ENCODE measurements at places on chromosomes 4 and X.
A peak's percentile ranks its signal among the peaks of the same experiment; 100 is the strongest.

DNA sequence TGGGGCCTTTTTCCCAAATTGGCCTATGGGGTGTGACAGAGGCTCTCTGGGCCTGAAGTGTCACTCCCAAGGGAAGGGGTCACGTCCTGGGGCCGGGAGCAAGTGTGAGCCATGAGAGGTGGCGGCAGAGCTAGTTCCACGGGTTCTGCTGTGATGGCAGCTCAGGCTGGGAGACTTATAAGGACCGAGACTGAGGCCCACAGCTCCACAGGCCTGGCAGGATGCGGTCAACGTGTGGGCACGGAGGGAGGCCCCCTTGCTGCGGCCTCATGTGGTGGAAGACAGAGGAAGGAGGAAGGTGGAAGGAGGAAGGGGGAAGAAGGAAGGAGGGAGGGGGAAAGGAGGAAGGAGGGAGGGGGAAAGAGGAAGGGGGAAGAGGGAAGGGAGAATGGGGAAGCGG lies 7.2 kb upstream of the CPLX1 start:
- DNase-seq, result no peak

- DNase-seq, result no peak
Observed at GRCh38 chr4:122710434-122711308, 21.8 kb upstream of the BBS12 start.

GRCh38 chr4:138307319-138307718 lies 65.2 kb upstream of the SLC7A11 start:
- DNase-seq, result no peak

DNA sequence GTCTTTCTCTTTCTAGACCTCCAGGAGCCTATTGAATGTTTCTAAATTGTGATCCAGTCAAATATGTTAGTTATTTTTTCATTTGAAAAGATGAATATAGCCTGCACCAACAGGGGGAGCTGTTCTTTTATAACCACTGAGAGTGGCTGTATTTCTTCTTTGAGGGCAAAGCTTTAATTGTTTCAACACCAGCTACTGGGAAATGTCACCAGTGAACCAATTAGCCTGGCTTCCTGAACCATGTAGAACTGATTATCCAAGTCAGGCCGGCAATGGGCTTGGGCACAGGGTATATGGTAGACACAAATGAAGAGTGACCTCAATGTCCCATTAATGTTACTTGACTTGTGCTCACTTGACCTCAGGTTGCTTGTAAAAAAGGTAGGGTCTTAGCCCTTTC lies 4.8 kb upstream of the DAPP1 start:
- no peak for DNase-seq

- DNase-seq, result no peak
Observed at GRCh38 chr4:54548831-54549460, 108.8 kb upstream of the KIT start.

DNA sequence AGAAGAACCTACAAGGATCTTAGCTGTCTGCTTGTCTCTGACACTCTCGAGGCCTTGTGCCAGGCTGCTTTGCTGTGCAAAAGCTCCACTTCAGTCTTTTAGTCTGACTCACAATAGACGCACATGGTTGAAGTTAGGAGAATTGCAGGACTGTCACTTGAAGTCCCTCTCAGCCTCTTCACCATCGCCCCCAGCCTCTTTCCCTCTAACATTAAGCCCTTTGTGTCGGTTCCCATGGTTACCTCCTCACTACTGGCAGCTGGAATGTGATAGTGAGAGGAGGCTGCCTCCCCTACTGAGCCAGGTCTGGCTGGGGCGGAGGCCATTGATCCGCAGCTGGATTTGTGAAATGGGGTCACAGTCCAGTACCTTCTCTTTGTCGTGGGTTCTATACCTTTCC lies 201.8 kb downstream of the SOWAHB start:
- DNase-seq, result no peak

DNA sequence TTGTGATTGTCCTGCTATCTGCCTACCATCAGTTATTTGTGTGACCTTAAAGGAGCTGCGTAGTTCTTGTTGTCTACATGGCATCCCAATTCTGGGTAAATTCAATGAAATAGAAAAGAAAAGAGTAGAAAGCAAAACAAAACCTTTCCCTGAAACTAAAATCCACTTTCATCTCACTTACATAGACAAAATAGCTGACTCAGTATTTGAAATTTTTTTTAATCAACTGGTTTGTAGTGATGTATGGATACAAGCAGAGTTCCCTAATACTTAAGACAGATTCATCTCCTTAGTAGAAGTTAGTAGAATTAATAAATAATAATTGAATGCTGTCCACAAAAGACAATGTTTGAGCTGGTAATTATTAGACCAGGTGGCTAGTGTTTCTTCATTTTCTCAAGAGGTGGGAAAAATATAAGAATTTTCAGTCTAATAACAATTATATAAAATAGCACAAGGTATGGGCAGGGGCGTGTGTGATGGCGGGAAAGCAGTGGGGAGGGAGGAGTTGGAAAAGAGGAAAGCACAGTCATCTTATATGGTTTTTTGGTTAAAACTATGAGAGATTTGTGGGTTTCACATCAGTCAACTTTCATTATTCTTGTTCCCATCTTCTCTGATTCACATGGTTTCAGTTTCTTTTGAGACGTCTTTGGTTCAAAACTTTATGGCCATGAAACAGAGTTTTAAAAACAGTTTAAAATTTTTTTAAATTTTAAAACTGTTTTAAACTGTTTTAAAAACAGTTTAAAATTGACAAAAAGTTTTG lies 275.2 kb downstream of the SPRY1 start:
- no peak for DNase-seq

DNA sequence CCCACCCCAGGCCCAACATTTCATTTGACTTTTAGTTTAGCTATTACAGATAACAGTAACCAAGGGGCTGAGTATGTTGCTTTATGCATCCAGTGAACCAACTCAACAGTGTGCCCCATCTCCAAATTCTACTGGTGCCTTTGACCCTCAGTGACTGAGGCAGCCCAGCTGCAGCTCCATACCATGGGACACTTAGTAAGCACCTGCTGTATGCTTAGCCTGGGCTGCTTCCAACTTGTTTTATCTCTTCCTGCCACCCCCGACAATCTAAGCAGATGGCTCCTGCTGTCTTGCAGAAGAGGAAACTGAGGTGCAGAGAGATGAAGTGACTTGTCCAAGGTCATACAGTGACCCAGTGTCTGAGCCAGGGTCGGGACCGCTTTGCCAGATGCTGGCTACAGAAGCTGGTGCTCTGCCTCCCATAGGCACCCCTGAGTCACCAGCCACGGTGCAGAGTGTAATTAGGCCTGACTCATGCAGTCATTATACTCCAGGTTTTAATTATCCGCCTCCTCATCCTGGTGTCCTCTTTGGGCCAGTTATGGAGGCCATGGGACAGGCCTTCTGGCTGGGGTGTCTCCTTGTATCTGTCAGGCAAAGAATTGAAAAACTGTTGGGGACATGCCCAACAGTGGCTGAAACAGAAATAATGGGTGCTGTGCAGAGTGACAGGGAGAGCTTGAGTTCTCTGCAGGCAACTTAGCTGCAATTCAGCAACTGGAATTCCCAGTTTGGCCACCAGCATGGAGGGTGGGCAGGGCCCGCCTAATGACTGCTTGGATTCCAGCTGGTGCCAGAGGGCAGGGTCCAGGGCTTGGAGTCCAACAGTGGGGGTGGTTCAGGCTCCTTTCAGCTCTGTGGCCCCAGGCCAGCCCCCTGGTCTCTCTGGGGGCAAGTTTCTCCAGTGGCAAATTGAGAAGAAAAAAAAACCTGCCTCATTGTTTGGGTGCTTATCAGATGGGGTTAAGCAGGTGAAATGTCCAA lies 8.2 kb upstream of the GPR78 start:
- no peak for DNase-seq

DNA sequence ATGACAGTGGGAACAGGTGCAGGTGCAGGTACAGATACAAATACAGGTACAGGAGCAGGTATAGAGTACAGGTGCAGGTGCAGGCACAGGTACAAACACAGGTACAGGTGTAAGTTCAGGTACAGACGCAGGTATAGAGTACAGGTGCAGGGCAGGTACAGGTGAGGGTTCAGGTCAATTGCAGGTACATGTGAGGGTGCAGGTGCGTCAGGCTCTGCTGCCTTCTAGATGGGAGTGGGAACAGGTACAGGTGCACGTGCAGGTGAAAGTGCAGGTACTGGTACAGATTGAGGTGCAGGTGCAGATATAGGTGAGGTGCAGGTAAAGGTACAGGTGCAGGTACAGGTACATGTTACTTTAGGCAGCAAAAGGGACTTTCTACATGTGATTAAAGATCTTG lies 85.7 kb downstream of the CRLF2 start:
- DNase-seq, result peak; percentile 20

GRCh38 chrX:112967341-112967740 lies 126.7 kb upstream of the AMOT start:
- DNase-seq, result no peak

DNA sequence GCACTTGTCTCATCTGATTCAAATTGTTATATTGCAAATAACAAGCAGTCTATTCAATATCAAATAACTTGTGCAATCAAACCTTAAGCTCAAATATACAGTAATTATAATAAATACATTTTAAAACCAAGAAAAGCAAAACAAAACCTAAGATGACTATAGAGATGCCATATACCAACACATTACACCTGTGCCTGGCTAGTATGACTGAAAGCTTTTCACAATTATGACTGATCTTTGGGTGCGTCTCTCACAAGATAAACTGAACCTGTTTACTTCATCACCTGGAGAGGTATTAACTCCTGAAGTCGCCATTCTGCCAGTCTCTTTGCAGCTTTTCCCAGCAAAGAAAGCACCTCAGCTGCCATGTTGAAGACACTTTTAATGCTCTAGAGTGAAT lies 41.3 kb downstream of the ACSL4 start:
- no peak for DNase-seq

DNA sequence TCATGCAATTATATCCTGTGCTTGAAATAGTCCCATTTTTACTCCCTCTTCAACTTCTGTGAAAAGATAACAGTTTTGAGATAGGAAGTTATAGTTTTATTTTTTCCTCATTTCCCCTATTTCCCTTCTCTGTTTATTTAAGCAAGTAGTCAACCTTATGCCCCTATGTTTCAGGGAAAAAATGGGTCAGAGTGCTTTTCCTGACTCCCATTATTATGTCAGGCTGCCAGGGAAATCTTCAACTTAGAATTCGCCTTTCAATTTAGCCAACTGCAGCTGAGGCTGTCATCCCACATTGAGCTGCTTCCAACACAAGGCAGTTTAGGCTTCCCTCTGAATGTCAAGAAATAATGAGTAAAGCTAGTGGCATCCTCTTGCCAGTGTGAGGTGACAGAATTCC lies 42.3 kb downstream of the NXT2 start:
- no peak for DNase-seq

- DNase-seq, result no peak
Observed at GRCh38 chrX:1609762-1610161, 5.1 kb upstream of the ASMT start.

DNA sequence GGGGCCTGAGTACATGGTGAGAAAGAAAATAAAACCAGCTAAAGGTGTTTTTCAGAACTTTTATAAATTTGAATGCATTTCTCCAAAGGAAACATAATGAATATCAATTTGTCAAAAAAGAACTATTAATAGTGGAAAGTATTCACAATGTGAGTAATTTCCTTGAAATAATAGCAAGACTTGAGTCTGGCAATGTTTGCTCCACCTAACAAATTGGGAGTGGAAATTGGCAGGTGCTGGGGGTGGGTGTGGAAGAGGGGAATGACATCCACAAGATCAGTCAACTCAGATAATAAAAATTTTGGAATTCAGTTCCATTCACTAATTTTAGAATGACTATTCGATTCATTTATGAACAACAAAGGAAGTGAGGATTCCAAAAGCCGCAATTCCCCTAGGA lies 884.8 kb upstream of the SLIT2 start:
- no peak for DNase-seq

GRCh38 chrX:13418126-13419097 lies 98.6 kb upstream of the ATXN3L start:
- no peak for DNase-seq

DNA sequence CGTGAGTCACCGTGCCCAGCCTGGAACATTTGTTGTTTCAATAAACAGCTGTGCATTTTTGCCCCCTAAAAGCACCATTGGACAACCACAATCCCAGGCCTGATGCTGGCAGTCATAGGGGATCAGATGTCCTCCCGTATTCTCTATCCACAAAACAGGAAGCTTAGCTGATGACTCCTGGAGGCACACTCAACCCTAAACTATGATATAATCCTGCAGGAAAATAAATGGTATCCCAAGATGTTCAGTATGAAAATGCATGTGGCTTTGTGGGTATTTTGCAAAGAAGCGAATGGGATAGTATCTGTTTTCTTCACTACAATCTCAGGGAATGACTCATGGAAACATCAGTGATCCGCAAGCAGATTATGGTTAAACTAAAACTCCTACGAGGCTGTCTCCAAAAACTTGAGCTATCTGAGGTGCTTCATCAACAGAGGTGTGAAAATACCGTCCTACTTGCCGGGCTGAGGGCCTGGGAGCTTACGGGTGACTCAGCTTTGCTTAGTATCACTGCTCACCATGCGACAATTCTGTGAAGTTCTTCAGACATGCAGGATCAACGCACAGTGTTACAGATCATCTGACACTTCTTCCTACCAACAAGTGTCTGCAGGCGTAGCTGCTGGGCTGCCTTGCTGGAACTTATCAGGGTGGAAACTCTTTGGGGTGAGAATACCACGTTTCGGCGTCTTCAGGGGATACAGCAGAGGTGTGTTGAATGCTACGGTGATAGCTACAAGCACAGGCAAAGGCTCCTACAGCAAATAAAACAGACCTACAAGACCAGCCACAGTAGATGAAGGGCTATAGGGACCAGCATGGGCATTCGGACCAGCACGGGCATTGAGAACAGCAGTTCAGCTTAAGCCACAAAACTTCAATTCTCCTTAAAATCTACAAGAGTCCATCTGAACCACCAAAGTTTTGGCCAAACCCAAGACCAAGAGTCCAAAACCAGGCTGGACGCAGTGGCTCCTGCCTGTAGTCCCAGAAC lies 148.5 kb downstream of the DHRSX start:
- DNase-seq, result no peak

GRCh38 chrX:66046612-66047235 lies 6.8 kb upstream of the VSIG4 start:
- no peak for DNase-seq

DNA sequence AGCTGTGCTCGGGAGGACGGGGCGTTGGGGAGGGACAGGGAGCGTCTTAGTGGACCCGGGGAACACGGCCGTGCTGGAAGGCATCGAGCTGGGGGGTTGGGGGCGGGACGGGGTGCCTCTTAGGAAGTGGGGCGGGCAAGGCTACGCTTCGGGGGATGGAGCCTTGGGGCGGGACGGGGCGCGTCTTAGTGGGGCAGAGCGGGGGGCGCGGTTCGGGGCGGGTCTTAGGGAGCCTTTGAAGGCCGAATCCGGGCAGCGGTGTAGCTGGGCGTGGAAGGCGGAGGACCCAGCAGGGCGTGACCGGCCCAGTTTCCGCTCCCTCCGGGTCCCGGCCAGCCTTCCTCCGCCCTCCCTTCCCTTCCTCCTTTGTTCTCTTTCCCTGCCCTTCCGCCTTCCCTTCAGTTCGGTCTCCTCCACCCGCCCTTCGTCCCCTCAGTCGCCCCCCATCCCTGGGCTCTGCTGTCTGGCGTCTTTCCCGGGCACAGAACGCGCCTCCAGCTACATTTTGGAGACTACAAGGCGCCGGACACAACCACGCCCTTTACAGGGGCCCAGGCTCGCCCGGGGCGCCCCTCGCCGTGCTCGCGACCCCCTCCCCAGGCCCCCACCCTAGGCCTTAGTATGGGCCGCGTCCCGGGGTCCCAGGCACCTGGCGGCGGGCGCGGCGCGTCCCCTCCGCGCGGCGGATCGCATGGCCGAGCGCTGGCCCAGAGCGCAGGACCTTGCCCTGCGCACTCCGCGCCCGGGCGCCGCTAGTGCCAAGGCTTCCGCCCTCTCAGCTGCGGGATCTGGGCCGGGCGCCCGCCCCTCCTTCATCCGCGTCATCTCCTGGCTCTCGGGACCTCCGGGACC lies at the start of gene ARSD:
Gene ARSD, minus strand, starts transcription at position 757 of the 852 bp plus-strand sequence. Its CDS starts 64 bp downstream, at position 693.
- DNase-seq, result peak; percentile 96
